Stimulated activated CD8-positive, alpha-beta memory T cell treated with anti-CD3 and anti-CD28 coated beads, Interleukin-4, amount 100 ng/mL, for 24 hours (primary cell): ENCODE measurements at places on chromosomes 11 and 22.

DNA sequence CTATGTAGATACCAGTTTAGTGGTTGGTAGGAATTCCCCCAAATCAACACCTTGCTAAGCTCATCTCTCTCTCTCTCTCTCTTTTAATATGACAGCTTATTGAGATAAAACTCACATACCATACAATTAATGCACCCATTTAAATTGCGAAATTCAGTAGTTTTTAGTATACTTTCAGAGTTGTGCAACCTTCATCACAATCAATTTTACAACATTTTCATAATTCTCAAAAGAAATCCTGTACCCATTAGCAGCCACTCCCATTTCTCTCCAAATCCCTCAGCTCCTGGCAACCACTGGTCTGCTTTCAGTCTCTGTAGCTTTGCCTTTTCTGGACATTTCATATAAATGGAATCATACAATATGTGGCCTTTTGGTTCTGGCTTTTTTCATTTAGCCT lies 13.3 kb downstream of the NNMT start:
- DNase-seq = no peak

DNA sequence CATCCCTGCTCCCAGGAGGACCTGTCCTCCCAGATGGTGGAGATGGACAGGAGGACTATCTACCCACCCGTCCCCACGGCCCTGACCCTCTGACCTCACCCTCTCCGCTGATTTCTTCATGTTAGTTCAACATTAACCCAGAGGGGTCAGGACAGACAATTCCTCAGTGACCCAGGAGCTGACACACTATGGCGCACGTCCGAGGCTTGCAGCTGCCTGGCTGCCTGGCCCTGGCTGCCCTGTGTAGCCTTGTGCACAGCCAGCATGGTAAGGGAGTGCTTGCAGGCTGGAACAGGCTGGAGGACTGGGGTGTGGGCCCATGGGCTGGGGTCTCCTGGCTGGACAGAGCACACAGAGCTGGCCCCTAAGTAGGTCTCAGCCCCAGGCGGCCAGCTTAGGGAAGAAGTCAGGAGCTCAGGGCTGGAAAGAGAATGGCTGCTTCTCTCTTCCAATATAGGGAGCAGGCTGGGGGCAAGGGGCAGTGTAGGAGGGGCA lies at the start of gene F2:
F2 (plus strand) TSS at position 166 of the 495 bp plus-strand sequence; CDS start at position 189, 23 bp downstream.
- DNase-seq = no peak

- DNase-seq = no peak
Measured at GRCh38 chr22:31177420-31178162, 17.6 kb downstream of the RNF185 start.

- no peak for DNase-seq
Measured at GRCh38 chr11:72788241-72788640, 5.6 kb downstream of the STARD10 start.

- DNase-seq = no peak
Measured at GRCh38 chr11:68116974-68117373, 4.2 kb downstream of the CHKA start.

DNA sequence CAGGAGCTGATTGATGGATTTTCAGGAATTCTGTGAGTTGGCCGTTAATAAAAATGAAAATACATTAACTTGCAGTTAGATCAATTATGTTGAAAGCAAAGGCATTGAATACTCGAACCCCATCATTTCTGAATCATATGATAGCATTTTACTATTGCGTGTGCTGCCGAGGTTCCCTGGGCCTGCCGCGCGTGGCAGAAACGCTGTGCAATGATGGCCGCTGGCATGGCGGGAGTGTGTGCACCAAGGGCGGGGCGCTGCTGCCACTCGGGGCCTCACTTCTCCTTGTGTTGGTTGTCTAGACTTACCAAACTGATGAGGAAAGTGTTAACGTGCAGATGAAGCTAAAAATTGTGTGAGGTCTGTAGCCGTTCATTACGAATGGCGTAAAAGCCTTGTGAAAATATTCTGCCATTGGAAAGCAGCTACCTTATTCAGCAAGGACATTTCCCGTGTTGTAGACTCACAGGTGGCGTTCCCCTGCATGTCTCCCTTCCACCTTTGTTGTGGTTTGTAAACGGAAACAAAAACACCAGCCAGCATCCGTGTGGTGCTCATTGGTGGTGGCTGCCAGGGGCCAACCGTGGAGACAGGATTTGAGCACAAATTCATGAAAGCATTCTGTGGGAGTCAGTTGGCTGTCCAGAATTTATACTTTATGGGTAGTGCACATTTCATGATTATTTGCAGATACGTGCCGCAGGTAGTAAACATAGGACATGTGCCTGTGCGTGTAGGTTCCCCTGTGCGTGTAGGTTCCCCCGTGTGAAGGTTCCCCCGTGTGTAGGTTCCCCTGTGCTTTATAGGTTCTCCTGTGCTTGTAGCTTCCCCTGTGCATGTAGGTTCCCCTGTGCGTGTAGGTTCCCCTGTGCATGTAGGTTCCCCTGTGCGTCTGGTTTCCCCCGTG lies 5.9 kb upstream of the GRAMD4 start:
- peak; percentile 25 for DNase-seq

- DNase-seq = peak; percentile 64
Measured at GRCh38 chr11:134360050-134360835, 28.5 kb downstream of the GLB1L2 start.

- no peak for DNase-seq
Measured at GRCh38 chr11:44950031-44950624, 555 bp downstream of the TP53I11 start.

- no peak for DNase-seq
Measured at GRCh38 chr11:131690362-131690761, 319.9 kb downstream of the NTM start.

GRCh38 chr11:17277024-17277584 lies 565 bp downstream of the NUCB2 start:
- DNase-seq = no peak

GRCh38 chr11:42802201-42802899 lies 509.4 kb upstream of the API5 start:
- no peak for DNase-seq

- DNase-seq = no peak
Measured at GRCh38 chr11:86741839-86742805, 58.2 kb upstream of the PRSS23 start.
